Right ventricle myocardium inferior (tissue), 1 donor: ENCODE measurements at places on chromosomes 4 and X.

DNA sequence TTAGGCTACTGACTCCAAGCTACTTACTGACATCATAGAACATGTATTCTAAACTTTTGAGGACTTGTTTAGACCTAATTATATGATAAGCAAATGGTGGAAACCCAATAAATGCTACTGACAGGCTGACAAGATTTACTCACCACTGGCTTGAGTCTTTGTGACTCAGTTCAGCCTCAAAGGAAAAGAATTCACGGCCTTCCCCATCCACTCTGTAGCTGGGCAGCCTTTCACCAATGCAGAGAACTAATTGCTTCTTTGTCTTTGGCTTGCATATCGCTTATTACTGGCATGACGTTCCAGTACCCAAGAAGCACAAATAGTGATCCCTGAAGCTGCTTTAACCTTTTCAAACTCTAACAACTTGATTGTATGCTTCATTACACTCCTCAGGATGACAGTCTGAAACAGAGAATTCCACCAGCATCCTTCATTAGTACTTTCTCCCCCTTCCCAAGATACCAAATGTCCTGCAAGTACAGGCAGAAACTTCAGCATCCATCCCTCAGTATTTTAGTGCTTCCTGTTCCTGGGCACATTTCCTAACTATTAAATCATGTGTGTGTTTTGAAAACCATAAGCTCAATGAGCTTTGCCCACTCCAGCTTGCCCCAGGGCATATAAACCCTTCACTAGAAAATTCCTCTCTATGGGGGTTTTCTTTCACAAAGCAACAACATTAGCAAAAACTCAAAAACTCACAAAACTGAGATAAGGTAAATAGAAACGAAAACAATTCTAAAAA, 298.1 kb upstream of the SLC7A11 start:
- no peak for DNase-seq

GRCh38 chr4:42605264-42605663, 51.6 kb downstream of the ATP8A1 start:
- no peak for DNase-seq

- DNase-seq: no peak
Measured at GRCh38 chr4:80423553-80424224, 88.2 kb downstream of the CFAP299 start.

DNA sequence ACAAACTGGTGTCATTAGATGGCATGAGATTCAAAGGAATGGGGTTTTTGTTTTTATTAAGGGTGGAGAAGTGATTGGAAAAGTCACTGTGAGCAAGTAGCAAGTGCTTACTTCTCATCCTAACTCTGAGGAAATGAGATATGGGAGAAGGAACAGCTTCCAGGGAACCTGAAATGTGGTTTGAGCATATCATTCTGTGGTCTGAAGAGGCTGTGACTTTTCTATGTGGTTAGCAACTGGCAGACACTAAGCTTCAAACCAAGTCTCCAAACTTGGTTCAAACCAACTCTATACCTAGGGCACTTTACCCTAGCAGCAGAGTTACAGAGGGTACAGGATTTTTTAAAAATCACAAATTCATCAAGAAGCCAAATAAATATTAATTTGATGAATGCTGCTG, 58.2 kb downstream of the DCLK2 start:
- no peak for DNase-seq

GRCh38 chr4:38782452-38783108, at the start of gene TLR10:
TLR10 (minus strand) TSS chr4:38782990; CDS start chr4:38775590, 7,400 bp downstream.
- DNase-seq: no peak

DNA sequence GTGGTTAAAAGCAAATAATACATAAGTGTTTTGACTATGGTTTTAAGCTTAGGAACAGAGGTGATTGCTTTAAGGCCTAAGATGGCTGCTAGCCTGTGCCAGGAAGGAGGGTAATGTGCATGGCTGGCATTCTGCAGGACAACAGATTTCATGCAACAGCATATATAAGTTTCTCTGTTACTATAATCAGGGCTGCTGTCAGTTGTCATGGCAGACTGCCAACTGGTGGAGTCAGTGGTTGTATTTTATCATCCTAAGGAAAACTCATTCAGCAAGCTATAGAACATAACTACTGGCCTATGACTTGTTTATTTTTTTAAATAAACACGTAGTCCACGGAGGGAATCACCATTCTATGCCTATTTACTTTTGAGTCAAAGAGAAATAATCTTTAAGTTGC, 77.7 kb upstream of the DCAF8L1 start:
- DNase-seq: no peak

GRCh38 chrX:37676811-37677210, 8.8 kb upstream of the XK start:
- DNase-seq: no peak
